Hypothalamus (tissue), 51 donors: ENCODE measurements at places on chromosomes 16 and 17.
A peak's percentile ranks its signal among the peaks of the same experiment; 100 is the strongest.

GRCh38 chr16:69848637-69849545 is 86.8 kb downstream of the WWP2 start:
- peak; percentile 16 for DNase-seq

DNA sequence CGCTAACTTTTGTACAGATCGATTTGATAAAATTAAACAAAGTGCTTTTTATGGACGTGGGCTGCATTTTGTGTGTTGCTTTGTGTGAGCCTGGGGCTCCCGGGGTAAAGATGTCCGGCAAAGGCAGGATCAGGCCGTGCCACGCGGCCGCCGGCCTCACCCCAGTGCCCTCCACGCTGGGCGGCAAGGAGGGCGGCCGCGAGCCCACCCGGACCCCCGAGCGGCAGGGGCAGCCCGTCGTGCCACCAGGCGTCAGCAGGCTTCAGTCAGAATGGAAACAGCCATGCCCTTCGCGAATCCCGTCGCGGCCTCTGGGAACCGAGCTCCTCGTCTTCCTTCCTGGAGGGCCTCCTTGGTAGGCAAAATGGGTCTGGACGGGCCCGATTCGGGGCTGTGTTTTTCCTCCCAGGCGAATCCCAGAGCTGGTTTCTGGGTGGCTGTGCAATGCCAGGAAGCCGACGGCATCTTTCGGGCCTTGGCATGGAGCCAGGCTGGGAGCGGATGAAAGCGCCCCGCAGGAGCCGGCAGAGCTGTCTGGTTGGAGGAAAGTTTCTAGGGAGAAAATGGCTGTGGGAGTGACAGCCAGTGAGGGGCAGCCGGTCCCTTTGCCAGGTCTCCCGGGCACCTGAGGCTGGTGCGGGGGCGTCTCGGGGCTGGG is 5.5 kb downstream of the SOX8 start:
- DNase-seq = peak; percentile 66

DNA sequence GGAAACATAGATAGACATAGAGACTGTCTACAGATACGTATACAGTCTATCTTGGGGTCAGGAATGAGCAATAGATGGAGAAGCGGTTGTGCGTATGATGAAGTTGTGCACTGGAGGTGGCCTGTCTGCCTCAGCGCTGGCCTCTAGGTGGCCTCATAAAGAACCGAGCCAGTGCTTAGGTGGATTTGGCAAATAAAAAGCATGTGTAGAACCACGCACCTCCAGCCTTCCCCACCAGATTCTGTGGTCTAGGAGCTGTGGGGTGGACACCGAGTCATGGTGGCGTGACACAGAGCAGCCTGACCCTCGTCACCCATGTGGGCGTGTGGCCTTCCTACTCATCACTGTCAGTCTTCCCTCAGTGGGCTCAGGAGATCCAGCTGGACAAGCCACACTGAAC is 34.0 kb downstream of the PGS1 start:
- no peak for DNase-seq

GRCh38 chr17:28648698-28649097 is 3.7 kb upstream of the BLTP2 start:
- no peak for DNase-seq

- no peak for DNase-seq
These were observed 551 bp upstream of the MLX start for GRCh38 chr17:42566215-42566882.

GRCh38 chr16:89200124-89200849 is at the start of gene SLC22A31:
SLC22A31 (minus strand) TSS chr16:89200537; CDS start chr16:89200501, 36 bp downstream.
- no peak for DNase-seq

GRCh38 chr16:66081775-66082366 is 284.6 kb upstream of the CDH5 start:
- no peak for DNase-seq

DNA sequence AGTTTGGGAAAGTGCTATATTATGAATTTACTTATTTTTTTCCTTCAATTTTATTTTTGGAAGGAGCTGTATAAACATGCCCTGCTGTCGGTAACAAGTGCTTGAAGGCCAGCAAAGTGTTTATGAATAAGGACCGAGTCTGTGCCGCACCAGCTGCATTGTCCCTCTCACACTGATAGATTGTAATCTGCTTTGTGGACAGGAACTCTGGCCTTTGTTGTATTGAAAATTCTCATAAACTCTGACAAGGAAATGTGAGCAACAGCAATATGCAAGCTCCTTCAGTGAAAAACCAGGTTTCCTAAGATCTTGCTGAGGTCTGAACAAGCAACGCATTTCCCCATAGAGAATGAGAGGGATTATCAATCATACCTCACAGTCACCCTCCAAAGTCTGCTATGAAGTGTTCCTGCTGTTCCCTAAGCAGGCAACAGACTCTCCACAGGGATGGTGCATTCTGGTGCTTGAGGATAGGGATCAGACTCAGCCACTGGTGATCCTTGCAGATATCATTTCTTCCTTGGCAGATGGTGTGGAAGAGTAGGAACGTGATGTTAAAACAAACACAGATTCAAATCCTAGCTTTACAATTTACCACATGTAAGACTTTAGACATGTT is 109.6 kb downstream of the KCNJ2 start:
- no peak for DNase-seq

DNA sequence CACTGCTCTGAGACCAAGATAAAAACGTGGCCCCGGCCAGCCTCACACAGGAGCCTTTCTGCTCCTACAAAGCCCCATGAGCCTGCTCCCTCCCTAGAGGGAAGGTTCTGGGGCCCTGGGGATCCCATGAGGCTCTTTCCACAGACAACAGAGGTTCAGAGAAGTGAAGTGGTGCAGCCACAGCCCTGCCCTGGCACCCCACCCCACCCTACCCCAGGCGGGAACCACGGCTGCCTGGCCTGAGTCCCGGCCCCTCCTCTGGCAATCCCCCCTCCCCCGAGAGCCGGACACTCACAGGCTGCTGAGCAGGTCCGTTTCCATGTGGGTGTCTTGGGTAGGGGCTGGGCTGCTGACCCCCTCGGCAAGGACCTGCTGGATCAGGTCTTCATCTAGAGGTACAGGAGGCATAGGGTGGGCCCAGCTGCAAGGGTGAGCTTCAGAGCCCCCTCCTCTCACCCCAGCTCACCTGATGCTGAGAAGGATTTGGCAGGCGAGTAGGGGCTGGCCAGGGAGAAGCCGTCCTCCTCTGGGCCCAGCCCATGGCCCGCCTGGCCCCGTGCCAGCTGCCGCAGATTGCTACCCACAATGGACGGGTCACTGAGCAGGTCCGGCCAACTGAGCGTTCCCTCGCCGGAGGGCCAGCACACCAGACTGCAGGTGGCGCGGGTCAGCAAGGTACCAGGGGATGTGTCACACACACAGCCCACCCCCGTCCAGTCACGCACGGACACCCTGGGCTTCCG is 38.7 kb downstream of the PKD1 start:
- peak; percentile 28 for DNase-seq

DNA sequence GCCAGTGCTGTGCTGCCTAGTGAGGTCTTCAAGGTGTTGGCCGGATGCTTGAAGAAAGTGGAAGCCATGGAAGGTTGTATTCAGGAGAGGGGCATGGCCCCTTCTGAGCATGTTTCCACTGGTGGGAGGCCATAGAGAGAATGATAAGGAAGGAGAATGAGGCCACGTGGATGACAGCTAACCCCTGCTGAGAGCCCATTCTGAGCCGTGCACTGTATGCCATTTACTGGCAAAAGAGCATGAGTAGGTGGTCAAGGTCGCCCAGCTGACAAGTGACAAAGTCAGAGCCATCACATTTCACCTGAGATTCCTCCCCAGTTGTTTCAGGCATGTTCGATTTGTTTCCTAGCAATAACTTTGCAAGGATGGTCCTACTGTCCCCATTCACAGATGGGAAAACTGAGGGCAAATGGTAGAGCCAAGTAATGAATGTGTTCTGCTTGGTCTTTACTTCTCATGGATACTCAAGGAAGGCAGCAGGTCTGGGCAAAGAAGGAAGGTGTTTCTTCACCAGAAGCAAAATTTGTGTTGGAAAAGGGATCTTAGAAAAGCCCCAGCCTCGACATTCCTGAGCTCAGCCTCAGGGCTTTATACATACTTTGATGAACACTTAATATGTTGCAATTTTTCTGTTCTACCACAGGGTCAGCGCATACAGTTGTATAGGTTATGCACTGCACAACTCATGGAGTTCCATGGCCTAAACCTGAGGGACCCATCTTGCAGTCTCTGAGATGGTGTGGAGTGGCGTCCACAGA is 10.5 kb upstream of the NKD1 start:
- DNase-seq = no peak

GRCh38 chr17:70675070-70675590 is 505.8 kb downstream of the KCNJ2 start:
- DNase-seq = no peak

GRCh38 chr16:55501549-55502322 is 7.1 kb upstream of the LPCAT2 start:
- DNase-seq = no peak

- DNase-seq = no peak
These were observed 143.3 kb upstream of the ANKFN1 start for GRCh38 chr17:56009795-56010651.

DNA sequence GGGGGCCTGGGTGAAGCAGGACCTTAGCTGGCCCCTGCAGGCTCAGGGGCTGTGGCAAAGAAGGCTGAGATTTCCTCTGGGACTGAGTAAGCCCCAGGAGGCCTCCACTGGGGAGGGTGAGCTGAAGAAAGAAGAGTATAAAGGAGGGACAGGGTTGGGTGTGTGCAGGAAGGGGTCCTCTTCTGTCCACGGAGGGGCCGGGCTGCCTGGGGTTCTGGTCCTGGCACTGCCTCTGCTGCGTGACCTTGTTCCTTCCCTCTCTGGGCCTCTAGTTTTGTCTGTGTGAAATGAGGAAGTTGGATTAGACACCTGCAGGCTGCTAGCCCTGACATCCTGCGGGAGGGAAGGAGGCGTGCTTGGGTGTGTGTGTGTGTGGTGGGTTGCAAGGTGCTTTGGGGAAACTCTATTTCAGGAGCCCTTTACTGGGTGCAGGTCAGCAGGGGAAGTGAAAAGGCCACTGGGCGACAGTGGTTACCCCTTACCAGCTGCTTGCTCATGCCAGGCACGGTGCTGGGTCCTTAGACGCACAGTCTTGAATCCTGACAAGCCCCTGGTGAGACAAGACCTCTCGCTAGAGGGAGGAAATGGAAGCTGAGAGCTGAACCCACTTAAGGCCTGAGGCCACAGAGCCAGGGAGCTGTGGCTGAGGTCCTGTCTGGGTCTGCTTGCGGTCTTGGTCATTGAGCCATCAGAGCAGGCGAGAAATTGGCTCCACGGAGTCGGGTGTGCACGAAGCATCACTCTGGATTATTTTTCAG is 60.7 kb downstream of the OR1D5 start:
- no peak for DNase-seq

GRCh38 chr17:65978871-65979270 is 213.1 kb downstream of the CEP112 start:
- DNase-seq = no peak

DNA sequence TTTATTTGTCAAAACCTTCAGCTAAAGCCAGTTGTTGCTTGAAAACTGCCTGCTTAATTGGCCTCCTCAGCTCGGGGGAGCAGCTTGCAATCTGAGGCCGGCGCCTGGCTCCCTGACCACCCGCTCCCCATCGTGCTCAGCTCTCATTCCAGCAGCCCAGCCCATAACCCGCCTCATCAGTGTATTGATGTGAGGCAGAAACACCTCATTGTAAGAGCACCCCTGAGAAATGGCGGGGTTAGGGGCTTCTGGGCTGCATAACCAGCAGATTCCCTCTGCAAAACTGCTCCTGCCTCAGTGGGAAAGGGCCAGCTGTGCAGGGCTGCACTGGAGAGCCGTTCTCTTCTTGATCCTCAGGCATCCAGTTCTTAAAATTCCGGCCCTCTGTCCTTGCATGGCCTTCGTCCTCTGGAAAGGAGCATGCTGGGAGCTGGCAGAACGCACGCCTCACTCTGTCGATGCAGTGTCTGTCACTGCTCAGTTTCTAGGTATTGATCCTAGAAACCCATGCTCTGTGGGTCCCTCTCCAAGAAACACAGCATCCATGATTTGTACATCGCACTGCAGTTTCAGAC is 113.8 kb upstream of the CHMP6 start:
- DNase-seq = no peak

- no peak for DNase-seq
These were observed 21.1 kb upstream of the TMC5 start for GRCh38 chr16:19396555-19397011.

- DNase-seq = no peak
These were observed 3.9 kb downstream of the CDH13 start for GRCh38 chr16:82630688-82631087.
